ENCODE measurements at places on chromosomes 16 and 17.

- DNase-seq: no peak
These were observed 63.3 kb downstream of the IRF8 start for GRCh38 chr16:85961988-85962915.

GRCh38 chr17:3754458-3755334 lies 31.0 kb downstream of the HASPIN start:
- DNase-seq: peak; percentile 96

DNA sequence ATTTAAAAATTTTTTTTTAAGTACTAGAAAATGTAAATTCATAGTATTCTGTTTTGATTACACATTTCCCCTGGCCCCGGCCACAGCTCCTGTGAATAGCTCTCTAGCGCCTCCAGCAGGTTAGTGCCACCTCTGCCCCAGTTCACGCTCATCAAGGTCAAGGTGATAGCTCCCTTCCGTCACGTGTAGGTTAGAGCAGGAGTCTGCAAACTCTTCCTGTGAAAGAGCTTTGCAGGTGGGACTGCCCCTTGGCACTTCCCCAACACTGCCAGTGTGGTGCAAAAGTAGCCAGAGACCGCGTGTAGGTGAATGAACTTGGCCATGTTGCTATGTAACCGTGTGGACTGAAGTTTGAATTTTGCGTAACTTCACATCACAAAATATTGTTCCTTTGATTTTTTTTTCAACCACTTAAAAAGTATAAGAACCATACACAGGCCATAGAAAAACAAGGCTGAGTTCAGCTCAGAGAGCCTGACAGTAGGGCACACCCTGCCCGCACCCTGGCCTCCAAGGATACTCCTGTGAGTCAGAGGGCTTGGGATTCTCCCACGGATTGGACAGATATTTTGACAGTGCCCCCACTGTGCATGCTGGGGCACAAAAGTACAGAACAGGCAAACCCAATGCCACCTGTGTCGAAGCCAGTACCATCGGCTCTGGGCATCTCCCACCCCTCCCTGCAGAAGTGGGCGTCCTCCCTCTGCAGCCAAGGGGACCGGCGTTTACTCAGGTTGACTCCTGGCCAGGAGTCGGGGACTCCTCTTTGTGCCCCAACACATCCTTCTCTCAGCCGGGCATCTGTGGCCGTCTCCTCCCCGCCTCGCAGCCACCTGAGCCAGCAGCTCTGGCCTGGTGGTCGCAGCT lies 92.0 kb upstream of the CHMP6 start:
- peak; percentile 31 for DNase-seq

GRCh38 chr16:29676989-29677785 lies 1.8 kb upstream of the QPRT start:
- no peak for DNase-seq

GRCh38 chr17:46158323-46159296 lies 34.6 kb downstream of the KANSL1 start:
- DNase-seq: peak; percentile 43

DNA sequence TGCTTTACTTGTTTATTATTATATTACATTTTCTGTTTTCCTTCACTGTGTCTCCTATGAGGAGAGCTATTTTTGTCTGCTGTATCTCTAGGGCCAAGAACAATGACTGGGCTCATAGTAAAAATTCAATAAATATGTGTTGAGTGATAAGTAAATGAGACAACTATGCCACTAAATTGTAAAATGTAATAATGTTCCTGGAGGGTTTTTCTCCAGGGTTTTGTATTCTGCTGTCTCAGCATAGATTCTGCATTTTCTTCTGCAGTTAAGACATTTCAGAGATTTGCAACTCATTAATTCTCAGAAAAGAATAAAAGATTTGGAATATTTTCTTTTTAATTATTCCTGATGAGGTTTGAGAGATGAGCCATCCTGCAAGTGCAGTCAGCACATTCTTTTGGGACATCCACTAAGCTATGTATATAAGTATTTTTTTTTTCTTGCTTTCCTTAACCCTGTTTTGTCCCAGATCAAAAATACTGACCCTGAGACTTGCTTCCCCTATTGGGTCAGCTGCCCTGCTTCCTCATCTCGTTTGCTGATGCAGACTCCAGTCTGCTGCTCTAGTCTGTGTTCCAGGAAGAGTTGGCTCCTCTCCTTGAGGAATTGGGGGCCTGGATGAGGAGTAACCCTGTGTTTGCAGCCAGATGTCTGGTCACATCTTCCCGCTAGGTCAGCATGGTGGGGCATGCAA lies 122.9 kb downstream of the ABCA8 start:
- DNase-seq: no peak

- DNase-seq: no peak
These were observed 67.2 kb upstream of the GNG13 start for GRCh38 chr16:867421-868385.

GRCh38 chr17:34126965-34127364 lies 128.1 kb upstream of the CCL2 start:
- no peak for DNase-seq

DNA sequence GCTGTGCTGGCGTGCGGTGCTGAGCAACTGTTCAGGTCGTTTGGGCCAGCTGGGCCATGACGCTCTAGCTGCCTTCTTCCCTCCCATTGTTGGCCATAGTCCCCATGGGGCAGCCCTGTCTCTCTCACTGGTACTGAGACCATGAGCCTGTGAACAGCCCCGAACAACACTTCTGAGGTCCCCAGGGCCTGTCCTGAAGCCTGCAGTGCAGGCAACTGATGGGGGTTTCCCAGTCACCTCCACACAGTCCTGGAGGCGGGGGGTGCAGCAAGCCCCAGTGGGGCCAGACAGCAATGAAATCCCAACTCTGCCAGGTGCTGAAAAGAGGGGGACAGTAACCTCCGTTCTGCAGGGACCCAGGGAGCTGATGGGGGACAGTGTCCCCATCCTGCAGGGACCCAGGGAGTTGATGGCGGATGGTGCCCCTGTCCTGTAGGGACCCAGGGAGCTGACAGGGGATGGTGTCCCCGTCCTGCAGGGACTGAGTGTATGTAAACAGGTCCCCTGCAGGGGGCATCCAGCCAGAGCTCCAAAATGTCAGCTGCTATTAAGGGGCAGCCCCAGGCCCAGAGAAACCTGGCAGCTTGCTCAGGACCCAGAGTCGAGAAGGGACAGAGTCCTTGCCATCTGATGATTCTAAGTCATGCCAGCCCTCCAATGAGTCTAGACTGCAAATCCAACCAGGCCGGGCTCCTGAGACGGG lies 30.4 kb downstream of the ENGASE start:
- DNase-seq: no peak

DNA sequence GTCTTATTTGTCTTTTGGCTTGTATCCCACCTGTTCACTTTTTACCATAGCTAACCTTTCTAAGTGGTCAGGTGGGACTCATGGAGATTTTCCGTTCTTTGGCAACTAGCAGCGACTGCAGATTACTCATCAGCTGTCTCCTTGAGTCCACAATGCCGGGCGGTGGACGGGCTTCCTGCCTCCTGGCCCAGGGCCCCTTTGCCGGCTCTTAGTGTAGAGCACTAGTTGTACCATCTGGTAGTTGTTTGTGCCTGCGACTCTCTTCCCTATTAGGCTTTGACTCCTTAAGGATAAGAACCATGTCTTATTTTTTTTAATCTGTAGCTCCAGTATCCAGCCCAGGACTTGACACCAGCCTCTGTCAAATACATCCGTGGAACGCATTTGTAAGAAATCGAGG lies 399.9 kb downstream of the WWOX start:
- DNase-seq: no peak

DNA sequence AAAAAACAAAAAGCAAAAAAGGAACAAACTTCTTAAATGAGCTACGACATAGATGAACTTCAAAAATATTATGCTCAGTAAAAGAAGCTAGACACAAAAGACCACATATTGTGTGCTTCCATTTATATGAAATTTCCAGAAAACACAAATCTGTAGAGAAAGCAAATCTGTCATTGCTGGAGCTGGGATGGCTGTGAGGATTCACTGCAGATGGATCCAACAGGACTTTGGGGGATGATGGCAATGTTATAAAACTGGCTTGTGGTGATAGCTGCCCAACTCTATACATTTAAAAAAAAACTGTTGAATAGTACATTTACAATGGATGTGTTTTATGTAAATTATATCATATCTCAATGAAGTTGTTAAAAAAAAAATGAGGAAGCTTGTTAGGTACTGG lies 52.6 kb upstream of the MAP3K14 start:
- DNase-seq: no peak

DNA sequence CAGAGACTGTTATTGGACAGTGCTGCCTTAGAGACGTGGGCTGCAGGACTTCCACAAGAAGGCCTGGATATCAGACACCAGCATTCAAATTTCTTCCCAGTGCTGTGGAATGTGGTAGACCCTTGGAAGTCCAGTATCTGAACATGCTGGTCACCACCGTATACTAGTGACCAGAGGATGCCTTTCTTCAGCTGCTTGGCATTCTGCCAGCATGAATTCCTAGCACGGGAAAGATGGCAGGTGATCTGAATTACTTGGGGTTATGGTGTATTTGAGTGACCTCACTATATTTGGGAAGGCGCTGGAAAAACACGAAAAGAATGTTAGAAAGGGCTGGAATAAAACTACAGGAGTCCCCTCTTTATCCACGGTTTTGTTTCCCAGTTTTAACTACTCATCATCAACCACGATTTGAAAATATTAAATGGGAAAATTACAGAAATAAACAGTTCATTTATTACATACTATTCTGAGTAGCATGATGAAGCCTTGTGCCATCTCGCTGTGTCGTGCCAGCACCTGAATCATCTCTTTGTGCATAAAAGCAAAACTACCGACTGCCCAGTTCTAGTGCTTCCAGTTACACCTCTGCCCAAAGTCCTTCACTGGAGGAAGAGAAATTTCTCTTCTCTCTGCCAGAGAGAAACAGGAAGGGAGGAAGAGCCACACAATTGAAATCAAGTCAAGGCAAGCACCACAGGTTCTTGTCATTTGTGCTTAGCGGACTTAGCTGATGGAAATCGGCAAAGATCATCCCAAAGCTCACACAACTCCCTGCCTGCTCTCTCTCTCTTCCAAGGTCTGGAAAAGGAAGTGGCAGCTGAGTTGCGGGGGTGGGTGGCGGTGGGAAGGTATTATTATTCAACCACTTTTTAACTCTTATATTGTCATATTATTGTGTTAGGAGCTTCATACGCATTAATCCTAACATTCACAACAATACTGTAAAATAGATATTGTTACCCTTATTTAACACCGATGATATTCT lies 1.4 kb upstream of the CHST4 start:
- no peak for DNase-seq

DNA sequence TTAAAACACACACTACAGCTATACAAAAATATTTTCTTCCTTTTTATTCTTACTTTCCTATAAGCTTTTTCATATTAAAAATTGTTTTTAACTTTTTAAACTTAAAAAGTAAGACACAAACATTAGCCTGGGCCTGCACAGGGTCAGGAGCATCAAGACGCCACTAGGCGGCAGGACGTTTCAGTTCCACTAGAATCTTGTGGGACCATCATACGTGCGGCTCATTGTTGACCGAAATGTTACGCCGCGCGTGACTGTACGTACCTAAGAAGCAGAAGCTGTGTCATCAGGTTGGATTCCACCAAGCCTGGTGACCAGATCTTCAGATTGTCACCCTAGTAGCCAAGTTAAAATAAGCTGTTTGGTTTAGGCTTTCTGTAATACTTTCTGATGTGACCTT lies 47.1 kb downstream of the USP10 start:
- no peak for DNase-seq

Data from NCI-H345 (cell line).